Lung microvascular endothelial cell (primary cell): ENCODE measurements at places on chromosomes 1 and 21. TPM values are rescaled to one million over a fixed set of nuclear protein-coding genes. Genes with fewer than 3 reads are reported as not detected.

- DNase-seq = no peak
Measured at GRCh38 chr1:78071696-78072095, 25.9 kb downstream of the GIPC2 start.

DNA sequence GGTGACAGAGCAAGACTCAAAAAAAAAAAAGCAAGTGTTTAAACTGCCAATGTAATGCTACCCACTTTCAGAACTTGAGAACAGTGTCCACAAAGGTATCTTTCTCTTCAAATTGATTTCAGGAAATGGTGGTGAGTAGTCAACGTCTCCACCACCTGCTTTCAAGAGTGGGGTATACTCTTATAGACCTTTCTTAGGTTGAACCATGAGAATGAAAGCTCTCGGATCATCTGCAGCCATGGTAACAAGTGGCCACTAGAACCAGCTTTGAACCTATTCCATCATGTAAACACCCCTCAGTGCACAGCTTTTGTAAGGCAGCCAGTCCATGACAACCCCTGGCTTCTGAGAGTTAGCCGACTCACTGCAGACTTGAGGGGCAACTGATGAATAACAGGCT is 107.4 kb downstream of the NTPCR start:
- DNase-seq = no peak

DNA sequence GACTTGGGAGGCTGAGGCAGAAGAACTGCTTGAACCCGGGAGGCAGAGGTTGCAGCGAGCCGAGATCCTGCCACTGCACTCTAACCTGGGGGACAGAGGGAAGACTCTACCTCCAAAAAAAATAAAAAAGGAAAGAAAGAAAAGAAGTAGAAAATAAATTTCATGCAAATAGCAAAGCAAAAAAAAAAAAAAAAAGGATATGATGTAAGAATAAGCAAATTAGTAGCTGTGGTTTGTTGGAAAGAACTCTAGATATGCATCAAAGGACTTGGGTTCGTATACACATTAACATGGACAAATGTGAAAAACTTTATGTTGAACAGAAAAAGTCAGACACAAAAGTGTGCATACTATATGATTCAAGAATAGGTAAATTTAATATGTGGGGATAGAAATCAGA is 11.9 kb downstream of the WASF2 start:
- no peak for DNase-seq

DNA sequence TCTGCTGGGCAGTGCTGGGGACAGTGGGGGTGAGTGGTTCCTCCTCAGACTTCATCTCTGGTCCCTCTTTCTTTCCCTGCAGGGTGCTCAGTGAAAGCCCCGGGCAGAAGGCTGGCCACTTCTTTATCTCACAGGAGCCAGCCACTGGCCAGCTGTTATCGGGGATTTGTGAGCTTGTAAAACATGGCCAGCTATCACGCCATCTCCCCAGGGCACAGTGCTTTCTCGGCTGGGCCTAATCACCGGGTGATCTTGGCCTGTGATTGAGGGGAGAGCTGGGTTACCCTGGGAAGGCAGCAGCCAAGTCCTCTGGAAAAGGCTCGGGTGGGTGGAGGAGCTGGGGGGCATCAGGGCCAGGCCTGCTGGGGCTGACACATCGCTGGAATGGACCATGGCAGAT is 83.0 kb downstream of the IGSF21 start:
- DNase-seq = no peak

DNA sequence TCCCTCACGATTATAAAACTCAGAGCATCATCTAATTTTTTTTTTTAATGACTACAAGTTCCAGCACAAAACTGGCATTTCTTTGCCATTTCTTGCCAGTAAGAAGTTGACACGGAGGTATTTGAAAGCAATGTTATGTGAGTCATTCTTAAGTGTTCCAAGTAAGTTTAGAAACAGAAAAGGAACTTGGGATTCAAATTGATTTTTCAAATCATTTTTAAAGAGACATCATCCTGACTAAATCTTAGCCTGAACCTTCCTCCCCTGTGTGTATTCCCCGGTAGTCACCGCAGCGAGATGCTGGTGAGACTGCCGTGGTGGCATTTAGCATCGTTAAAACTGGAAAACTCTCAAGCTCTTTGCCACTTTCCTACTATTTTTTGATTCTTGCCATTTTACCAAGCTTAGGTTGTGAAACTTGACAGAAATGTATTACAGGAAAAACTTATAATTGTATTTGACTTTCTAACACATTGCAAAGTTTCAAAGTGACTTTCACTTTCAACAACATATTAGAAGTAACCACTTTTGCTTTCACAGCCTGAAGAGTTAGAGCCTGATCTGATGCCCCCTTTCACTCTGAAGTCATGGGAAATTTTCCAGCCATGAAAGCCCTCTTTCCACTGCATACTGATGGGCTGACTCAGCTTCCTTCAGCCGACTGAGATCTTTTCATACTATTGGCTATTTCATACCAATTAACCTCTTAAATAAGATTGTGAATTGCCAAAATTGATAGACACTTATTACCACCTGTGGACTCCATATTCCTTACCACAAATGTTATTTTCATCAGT is 61.4 kb downstream of the OLFML2B start:
- peak; percentile 91 for DNase-seq

DNA sequence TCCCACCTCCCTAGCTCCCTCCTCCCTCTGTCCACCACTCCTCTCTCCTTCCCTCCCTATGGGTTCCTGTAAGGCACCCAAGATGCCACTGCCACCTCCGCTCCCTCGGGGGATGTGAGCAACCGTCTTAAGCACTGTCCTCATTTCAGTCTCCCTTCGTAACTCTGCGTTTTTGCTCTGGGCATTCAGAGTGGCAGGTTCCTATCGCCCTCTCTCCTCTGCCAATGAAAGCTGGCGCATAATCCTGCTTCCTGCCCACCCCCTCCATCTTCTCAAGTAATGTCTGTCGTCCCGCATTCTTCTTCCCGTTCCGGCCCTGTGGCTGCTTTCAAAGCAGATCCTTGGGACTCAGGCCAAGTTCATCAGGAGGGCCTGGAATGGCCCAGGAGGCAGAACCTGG is 253.9 kb upstream of the TMEM51 start:
- DNase-seq = no peak

- no peak for DNase-seq
Measured at GRCh38 chr1:21904454-21904703, 32.7 kb downstream of the HSPG2 start.

Gene AMPD1
- total RNA-seq = not detected in 2 replicates

Gene CDC7
- total RNA-seq = 1.2 and 2.8 TPM in 2 replicates

Gene YOD1
- 3.9 and 5.8 TPM in 2 replicates for total RNA-seq
